ENCODE measurements at places on chromosomes 6 and 20.

DNA sequence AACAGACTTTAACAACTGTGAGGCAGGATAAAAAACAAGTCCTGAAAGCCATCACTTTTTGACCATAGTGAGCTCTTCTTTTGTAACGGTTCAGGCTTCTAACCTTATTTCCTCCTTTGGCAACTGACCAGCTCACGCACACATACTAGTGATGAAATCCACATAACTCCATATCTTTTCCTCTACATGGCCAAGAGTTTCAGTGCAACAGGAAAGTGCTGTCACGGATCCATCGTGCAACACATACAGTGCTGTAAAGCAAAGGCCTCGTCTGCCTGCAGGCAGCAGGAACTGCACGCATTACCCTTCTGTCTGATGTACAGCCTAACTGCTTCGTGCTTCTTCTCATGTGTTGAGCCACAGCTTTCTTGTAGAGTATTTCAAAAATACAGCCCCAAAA is 108.5 kb downstream of the EPM2A start:
- DNase-seq, result no peak

GRCh38 chr6:72849346-72849745 is 227.5 kb downstream of the KCNQ5 start:
- no peak for DNase-seq

DNA sequence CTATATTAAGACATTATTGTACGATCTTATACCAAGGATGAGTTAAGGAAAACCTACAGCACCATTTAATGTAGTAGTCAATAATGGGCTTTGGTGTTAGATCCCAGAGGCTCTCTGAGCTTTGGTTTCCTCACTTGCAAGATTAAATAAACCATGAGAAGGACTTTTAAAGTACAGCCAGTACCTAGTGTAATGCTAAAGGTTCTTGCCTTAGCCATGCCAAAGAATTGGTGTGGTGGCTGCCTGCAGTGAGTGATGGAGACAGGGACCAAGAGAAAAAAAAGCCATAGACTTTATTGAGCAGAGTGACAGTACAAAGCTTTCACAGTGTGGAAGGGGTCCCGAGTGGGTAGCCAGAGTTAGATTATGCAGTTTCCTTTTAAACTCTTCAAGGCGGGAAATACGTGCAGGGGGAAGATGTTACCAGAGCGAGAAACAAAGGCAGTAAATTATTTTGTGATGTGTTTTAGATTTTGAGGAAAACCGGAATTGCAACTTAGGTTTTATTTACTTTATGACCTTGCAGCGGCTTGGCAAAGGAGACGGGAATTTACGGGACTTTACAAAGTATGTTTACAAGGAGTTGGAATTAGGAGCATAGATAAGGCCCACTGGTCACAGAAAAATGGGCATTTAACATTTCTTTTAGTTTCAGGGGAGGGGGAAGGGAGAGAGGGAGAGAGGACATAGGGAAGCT is 100.4 kb downstream of the MYO6 start:
- DNase-seq, result no peak

GRCh38 chr20:47487175-47487917 is 14.3 kb upstream of the NCOA3 start:
- no peak for DNase-seq

DNA sequence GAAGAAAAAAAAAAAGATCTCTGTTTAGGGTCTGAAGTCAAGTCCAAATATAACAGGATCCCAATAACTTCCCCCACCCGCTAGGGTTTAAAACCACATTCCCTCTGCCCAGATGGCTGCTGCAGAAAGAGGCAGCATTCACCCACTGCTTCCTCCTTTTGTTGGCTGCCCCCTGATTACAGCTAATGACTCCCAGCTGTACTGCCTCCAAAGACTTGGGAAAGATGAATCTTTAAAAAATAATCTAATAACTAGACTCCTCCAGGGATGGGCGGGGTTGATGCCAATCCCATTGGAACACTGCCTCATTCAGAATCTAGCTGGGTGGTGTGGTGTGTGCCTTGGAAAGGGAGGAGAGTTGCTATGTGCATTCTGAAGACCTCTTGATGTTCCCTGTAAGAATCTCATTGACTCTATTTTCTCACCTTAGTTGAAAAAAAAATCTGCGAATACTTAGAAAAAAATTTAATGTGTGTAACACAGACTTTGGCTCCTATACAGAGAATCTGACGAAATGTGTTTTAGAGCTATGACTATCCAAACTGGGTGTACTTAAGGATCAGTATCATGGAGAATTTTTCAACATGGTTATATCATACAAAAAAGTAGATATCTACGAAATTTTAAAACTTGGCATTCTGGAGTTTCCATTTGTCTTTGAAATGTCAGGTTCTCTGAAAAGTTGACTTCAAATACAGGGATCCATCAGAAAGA is 174.0 kb downstream of the RNF144B start:
- DNase-seq, result no peak

DNA sequence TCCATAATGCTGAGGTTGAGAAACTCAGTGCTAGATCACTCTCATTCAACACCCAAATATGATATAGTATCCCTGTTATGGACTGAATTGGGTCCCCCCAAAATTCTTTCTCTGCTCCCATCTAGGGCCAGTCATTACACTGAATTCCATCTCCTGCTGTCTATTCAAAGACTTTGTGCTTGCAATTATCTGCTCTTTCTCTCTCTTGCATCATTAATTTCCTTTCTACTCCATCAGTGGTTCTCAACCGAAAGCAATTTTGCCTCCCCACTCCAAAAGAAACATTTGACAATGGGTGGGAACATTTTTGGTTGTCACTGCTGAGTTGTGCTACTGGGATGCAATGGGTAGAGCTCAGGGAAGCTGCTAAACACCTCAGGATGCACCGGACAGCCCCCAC is 271.5 kb upstream of the CDYL start:
- no peak for DNase-seq

GRCh38 chr6:119742188-119742803 is 392.7 kb upstream of the MAN1A1 start:
- peak; percentile 32 for DNase-seq

DNA sequence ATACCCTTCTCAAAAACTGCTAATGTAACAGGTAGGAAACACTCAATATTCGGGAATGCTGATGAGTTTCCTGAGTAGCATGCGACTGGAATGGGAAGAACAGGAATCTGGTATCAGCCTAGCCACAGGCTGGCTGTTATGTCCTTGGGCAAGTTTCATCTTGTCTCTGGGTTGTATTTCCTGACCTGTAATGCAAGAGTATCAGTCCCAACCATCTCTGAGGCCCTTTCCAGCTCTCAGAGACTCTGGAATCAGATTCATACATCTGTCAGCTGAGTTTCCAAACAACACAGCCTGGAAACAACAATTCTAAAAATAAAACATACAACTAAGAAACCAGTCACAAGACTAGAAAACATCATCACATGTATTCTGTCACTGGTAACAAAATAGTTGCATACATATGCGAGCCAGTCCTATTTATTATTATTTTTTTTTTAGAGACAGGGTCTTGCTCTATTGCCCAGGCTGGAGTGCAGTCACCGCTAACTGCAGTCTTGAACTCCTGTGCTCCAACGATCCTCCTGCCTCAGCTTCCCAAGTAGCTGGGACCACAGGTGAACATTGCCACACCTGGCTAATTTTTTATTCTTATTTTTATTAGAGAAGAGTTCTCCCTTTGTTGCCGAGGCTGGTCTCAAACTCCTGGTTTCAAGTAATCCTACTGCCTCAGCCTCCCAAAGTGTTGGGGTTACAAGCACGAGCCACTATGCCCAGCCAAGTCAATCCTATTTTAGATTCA is 16.7 kb upstream of the TFAP2A start:
- DNase-seq, result no peak

DNA sequence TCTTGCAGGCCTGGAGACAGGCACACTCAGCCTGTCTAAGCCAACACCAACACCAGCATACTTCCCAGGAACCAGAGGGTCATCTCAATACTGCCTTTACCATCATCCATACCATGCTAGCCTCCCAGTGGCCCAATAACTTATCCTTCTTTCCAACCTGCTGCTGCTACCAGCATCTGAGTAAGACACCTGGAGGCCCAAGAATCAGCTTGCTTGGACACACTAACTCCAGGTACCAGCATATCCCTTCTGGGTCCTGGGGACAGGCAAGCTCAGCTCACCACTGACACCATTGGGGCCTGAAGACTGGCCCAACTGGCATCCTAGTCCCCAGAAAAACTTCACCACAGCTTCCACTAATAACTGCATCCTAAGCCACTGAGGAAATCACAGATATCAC is 205.3 kb downstream of the CD109 start:
- no peak for DNase-seq

- no peak for DNase-seq
These were observed 21.0 kb downstream of the C6orf89 start for GRCh38 chr6:36906539-36907325.

GRCh38 chr6:41785254-41785653 is 2.2 kb upstream of the TOMM6 start:
- no peak for DNase-seq

GRCh38 chr20:19433371-19434350 is 221.2 kb downstream of the SLC24A3 start:
- no peak for DNase-seq

GRCh38 chr6:32947552-32948465 is 5.1 kb downstream of the HLA-DMA start:
- no peak for DNase-seq

GRCh38 chr6:75147512-75147911 is 58.3 kb downstream of the COL12A1 start:
- DNase-seq, result no peak

- no peak for DNase-seq
These were observed 26.3 kb upstream of the TRAF3IP2 start for GRCh38 chr6:111631903-111632460.

DNA sequence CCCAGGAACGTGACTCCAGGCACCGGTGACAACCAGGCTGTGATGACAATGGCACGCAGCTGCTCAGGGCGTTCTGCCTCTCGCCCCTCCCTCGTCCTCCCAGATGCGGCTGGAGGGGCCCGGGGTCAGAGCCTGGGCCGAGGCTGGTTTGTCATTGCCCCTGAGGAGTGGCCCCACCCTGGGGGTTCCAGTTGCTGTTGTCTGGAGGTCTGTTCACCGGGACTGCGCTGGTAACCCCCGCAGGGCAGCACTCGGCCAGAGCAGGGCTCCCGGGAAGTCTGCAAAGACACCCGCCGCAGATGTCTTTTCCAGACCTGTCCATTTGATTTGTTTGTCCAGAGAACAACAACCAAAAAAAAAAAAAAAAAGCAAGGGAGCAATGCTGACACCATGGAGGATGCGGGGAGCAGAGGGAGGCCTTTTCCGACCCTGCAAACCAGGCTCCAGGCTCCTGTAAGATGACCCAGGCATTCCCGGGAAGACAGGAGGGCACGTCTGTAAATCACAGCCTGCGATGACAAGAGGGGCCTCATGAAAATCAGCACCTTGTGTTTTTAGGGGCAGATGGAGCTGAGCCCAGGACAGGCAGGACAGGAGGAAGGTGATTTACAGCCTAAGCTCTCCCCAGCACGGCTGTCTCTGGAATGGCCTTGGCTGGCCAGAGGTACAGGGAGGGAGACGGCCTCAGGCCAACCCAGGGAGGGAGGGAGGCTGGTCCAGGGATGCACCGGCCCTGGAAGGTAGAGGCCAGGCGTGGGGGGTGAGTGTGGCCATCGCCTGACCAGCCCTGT is 189.3 kb downstream of the ERMARD start:
- DNase-seq, result no peak

GRCh38 chr20:52379723-52380336 is 188.3 kb upstream of the ZFP64 start:
- peak; percentile 31 for DNase-seq

- no peak for DNase-seq
These were observed 68.6 kb downstream of the BCKDHB start for GRCh38 chr6:80174900-80175572.

- DNase-seq, result no peak
These were observed 64.8 kb downstream of the CARMIL1 start for GRCh38 chr6:25343984-25344383.

GRCh38 chr6:36373368-36374019 is 14.0 kb downstream of the ETV7 start:
- no peak for DNase-seq

GRCh38 chr6:10831609-10832008 is 6.7 kb downstream of the MAK start:
- DNase-seq, result no peak

DNA sequence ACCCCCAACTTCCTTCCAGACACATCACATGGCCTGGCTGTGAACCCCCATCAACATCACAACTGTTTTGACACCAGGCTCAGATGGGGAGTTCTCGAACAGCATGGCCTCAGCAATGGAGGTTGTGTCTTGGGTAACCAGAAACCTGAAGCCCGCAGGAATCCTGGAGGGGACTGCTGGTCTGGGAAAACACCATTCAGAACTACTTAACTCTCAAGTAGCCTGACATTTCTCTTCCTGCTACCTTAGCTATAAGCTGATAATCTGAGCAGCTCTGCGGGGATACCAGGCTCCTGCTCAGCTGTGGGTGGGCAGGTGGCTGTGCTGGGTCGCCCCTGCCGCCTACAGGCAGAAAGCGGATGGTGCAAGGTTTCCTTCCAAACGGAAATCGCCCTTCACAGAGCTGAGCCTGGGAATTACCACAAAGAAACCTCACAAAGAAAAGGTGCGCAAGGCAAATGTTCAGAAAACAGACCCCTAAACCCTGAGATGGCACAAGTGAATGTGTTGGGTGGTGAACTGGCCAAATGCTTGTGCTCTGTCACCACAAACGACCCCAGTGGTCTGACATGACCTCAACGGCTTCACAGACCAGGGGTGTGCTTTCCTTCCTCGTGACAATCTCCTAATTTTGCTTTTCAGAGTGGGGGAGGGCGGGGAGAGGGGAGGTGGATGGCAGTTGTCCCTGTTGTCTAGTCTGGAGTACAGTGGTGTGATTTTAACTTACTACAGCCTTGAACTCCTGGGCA is 29.5 kb downstream of the SNX5 start:
- DNase-seq, result peak; percentile 38

GRCh38 chr6:142088858-142089216 is 43.9 kb upstream of the GJE1 start:
- no peak for DNase-seq

DNA sequence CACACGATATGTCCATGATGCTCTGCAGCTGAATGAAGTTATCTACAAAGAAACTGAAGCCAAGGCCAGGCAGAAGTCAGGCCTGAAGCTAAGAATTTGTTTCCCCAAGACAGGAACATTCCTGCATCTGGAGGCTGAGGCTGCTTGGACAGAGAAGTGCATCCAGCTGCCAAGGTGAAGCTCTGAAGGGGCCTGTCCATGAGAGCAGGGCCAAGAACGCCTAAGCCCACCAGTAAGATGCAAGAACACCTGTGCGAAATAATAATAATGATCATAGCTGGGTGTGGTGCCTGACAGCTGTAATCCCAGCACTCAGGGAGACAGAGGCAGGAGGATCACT is 37.7 kb upstream of the B4GALT5 start:
- DNase-seq, result no peak
